ENCODE measurements at places on chromosomes 5 and 9. TPM values are rescaled to one million over a fixed set of nuclear protein-coding genes. Genes with fewer than 3 reads are reported as not detected.
A peak's percentile ranks its signal among the peaks of the same experiment; 100 is the strongest.

Gene TLX3
- not detected for total RNA-seq

Gene ORM2
- total RNA-seq = not detected

DNA sequence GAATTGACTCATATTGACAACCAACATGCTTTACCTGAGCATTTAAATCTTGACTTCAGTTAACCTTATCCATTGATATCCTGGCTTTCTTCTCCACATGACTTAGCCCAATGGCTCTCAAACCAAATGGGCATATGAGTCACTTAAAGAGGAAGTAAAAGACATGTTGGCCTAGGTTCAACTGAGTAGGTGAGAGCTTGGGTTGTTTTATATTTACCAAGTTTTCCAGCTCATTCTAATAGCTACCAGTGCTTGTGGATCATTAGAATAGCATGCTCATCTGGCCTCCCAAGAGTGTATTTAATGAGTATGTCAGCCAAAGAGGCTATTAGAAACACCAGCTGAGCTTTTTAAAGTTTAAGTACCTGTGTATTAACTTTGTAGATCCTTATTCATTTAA is 1049.0 kb downstream of the PTPRD start:
- no peak for DNase-seq

DNA sequence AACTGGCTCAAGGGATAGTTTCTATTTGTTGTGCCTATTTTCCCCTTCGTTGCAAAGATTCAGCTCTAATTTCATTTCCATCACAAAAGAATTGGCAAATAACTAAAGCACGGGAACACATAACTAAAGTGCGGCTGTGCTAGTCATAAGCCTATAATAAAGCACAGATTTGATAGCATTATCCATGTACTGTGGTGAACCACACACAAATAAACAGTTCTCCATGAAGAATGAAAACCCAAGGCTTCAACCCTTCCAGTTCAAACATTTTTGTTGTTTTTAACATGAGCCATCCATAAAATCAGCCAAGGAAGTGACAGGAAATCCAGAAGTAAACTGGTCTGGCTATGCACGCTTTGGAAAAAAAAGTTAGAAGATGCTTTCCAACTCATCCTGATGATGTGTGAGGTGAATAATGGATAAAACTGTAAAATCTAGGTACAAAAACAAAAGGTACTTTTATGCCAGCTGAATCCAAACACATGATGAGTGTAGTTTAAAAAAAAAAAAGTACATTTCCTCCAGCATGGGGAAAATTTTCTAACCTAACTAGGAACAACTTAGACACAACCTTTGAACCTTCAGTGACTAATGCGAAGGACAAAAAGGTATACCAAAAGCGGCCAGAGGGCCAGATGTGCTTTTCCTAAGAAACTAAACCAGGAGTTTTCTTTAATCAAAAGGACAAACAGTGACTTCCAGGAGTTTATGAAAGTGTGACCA is 10.2 kb downstream of the ZNF608 start:
- no peak for DNase-seq

- no peak for DNase-seq
Measured at GRCh38 chr5:9197881-9198260, 348.0 kb downstream of the SEMA5A start.

DNA sequence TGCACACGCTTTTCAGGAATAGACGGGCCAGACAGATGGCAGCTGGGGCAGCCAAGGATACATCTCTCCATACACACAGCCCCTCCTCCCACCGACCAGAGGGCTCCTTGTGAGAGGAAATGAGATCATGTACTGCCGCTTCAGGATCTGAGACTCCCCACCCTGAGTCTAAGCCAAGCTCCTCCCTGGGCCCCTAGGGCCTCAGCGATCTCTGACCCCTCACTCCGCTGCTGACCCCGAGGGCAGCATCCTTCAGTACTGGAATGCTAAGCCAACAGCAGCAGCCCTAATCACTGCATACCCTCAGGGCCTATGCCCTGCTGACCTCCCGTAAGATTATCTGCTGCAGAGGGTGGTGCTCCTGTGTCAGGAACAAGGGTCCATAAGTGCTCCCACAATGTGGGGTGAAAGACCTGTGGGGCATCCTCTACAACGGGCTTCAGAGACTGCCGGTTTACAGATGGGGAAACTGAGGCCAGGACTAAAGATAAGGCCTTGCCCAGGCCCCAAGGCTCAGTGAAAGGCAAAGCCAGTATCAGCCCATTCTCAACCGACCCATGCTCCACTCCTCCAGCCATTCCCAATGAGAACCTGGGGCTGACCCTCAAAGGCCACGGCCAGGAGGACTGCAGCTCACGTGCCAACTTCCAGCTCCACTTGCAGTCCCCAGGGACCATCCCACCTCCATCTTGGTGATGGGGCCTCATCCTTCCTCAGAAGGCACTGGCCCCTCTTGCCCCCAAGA is 37.5 kb downstream of the BICD2 start:
- DNase-seq = peak; percentile 37

- DNase-seq = no peak
Measured at GRCh38 chr5:150246429-150246828, 43.1 kb downstream of the CAMK2A start.

Gene THBS4
- total RNA-seq = 2.9 TPM

DNA sequence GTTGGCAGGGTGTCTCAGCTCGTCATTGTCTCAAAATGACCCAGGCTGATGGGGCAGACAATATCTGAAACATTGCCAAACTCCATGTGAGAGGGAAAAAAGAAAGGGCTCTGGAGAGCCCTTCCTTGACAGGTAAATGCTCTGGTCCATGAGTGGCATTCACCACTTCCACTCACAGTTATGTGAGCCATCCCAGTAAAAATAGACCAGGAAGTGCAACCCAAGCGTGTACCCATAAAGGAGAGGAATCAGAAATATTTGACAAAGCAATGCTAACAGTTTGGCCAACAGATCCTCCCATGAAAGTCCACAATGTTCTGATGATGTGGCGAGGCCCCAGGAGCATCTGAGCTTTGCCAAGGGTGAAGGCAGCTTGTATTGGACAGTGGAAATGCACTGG is 49.4 kb downstream of the ASTN2 start:
- no peak for DNase-seq

Gene BAAT
- total RNA-seq = not detected

DNA sequence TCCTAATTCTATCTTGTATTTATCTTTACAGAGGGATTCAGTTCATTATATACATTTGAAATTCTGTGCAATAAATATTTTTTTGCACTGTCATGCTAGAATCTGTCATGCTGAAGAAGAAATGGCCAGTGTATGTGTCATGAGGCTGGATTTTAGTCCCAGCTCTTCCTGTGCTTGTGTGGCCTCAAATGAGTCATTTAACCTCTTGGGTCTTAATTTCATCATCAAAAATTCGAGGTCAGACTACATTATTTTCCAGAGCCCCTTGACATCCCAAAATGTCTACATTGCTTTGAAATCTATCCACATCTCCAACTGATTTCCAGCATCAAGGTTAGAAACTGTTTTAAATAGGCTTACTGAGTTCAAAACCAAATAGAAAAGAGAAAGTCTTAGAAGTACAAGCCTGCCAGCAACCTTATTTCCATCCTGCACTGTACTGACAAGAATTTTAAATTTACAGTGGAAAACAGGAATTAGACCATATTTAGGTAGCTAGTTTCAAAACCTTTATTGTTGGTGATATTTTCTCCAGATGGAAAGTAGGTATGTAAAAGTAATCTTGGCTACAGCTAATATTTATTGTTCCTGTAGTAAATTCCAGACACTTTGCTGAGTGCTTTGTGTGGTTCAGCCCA is 96.7 kb upstream of the MAMDC2 start:
- DNase-seq = no peak
